ENCODE measurements at places on chromosomes 11 and 22.

- DNase-seq, result no peak
Observed at GRCh38 chr11:82671451-82671850, 62.2 kb downstream of the FAM181B start.

DNA sequence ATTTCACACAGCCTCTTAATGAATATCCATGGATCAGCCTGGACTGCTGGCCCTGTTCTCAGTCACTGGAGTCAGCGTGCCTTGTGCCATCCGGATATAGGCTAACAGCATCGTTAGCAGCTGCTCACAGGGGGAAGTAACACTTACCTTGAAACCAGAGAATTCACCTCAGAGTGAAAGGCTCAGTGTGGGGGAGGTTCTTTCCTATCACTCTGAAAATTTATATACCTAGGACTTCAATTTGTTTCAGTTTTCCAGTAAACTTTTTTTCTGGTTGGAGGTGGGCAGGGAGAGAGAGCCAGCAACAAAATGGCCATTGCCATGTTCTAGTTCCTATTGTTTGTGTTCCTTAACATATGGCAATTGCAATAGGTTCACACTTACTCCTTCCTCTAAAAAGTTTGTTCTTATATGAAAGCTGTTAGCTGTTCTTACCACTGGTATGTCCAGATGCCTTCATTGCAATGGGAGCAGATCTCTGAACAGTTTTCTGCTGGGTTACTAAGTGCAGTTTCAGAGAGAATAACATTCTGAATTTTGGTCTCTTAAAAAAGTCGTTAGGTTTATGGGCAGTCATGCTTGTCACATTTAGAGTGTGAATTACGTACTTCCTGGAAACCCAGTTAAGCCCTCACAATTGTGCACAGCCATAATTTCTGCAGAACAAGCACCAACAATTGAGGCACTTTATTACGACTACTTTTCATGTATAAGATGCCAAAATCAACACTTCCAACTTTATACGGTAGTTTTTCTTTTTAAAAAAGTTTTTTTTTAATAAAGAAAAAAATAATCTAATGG lies 247.6 kb downstream of the CADM1 start:
- DNase-seq, result no peak

GRCh38 chr11:60924110-60924905 lies at the start of gene TMEM132A:
Gene TMEM132A (plus strand): TSS chr11:60924460. CDS start chr11:60924634, 174 bp downstream.
- DNase-seq, result no peak

DNA sequence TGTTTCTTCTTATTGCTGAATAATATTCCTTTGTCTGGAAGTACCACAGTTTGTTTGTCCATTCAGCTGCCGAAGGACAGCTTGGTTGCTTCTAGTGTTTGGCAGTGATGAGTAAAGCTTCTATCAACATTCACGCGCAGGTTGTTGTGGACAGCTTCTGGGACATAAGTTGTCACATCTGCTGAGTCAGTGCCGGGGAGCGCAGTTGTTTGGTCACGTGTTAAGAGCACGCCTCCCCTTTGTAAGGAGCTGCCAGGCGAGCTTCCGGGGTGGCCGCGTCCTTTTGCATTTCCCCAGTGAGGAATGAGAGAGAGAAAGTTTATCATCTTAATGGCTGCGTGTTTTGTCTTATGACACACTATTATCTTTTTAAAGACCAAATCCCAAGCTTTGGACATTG lies 30.3 kb downstream of the SAMM50 start:
- no peak for DNase-seq

GRCh38 chr11:65362320-65362931 lies 7.9 kb downstream of the TIGD3 start:
- no peak for DNase-seq

GRCh38 chr11:120216426-120217102 lies 5.7 kb downstream of the OAF start:
- DNase-seq, result no peak

- no peak for DNase-seq
Observed at GRCh38 chr11:104154296-104154695, 9.7 kb downstream of the PDGFD start.

- DNase-seq, result no peak
Observed at GRCh38 chr22:38452373-38453065, 2.5 kb downstream of the KCNJ4 start.

- DNase-seq, result no peak
Observed at GRCh38 chr11:33534575-33534974, 166.1 kb downstream of the C11orf91 start.

- peak; percentile 62 for DNase-seq
Observed at GRCh38 chr22:38973289-38974169, 8.6 kb upstream of the APOBEC3B start.

- no peak for DNase-seq
Observed at GRCh38 chr11:120401506-120401905, 65.3 kb downstream of the ARHGEF12 start.

GRCh38 chr22:47046411-47047065 lies 284.1 kb downstream of the TBC1D22A start:
- DNase-seq, result peak; percentile 8

DNA sequence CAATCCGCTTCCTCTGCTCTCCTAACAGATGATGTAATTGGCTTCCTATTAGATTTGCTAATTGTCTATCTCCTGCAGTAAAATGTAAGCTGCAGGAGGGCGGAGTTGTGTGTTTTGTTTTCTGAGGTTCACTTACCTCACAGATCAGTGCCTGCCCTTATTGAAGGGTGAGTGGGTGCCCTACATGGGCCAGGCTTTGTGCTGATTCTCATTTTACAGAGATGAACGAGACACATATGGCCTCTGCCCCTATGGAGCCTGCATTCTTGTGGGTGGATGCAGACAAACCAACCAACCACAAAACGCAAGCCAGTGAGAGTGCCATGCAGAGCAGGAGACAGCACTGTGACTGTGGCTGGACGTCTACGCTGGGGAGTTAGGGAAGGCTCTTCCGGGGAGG lies 9.9 kb downstream of the TESMIN start:
- no peak for DNase-seq

- DNase-seq, result no peak
Observed at GRCh38 chr11:100631316-100631715, 55.8 kb upstream of the ARHGAP42 start.

GRCh38 chr11:91926965-91927364 lies 297.7 kb upstream of the FAT3 start:
- DNase-seq, result no peak

DNA sequence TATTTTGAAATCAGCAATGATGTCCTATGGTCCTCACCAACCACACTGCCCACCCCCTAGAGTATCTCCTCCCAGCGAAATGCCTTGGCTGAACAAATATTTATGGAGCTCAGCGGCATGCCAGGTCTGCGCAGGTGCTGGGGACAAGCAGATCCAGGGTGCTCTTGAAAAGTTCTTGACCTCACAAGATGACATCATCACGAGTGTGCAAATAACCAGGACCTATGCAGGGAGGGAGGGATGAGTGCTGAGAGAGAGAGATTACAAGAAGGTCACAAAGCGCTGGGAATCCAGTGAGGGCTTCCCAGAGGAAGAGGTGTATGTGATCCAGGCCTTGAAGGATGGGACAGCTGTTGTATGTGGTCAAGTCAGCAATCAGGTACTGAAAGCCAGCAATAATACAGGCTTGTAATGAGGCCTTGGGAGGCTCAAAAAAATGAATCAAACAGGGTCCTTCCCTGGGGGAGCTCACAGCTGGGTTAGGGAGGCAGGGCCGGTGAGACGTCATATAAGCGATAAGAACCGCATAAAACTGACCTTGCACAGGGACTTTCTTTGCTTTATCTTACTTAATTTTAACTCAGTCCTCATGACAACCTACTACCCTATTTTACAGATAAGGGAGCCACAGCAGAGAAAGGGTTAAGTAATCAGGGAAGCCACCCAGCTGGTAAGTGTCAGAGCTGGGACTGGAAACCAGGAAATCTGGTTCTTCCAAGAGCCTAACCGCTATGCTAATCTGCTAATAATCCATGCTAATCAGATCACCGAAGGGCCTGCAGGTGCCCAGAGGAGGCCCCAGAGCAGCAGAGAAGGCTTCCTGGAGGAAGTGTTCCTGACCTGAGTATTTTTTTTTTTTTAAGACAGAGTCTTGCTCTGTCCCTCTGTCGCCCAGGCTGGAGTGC lies 8.2 kb downstream of the ARRB1 start:
- DNase-seq, result no peak

DNA sequence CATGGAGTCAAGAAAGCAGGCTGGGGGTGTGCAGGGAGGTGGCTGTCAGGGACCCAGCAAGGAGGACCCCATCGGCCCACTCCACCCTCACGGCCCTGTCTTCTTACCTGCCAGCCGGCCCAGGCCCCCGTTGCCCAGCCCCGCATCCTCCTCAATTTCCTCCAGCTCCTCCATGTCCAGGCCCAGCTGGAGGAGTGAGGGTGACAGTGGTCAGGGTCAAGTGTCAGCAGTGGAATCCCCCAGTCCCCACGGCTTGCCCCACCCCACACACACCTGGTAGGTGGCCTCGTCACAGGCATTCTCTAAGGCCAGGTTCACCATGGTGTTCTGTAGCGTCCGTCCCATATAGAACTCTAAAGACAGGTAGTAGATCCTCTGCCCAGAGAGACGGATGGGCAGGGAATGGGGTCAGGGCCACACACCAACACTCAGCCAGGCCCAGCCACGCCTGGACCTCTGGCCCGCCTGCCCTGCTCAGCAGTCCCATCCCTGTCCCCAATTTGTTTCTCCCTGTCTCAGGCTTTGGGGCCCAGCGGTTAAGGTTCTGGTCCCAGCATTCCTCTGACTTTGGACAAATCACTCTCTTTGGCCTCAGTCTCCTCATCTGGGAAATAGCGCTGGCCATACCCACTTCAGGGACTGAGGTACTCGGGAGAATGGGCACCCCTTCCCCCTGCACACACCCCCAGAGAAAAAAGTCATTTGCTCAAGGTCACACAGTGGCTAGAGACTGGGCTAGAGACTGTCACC lies 1.3 kb downstream of the PYGM start:
- DNase-seq, result peak; percentile 12

- DNase-seq, result no peak
Observed at GRCh38 chr11:95128602-95129001, 39.0 kb downstream of the ENDOD1 start.

GRCh38 chr11:70747285-70747684 lies 349.0 kb downstream of the CTTN start:
- no peak for DNase-seq

- DNase-seq, result no peak
Observed at GRCh38 chr11:32255841-32256240, 165.0 kb downstream of the RCN1 start.

GRCh38 chr11:19561011-19561410 lies 151.6 kb upstream of the NAV2 start:
- no peak for DNase-seq

- DNase-seq, result no peak
Observed at GRCh38 chr11:44186321-44186930, 90.9 kb downstream of the EXT2 start.

DNA sequence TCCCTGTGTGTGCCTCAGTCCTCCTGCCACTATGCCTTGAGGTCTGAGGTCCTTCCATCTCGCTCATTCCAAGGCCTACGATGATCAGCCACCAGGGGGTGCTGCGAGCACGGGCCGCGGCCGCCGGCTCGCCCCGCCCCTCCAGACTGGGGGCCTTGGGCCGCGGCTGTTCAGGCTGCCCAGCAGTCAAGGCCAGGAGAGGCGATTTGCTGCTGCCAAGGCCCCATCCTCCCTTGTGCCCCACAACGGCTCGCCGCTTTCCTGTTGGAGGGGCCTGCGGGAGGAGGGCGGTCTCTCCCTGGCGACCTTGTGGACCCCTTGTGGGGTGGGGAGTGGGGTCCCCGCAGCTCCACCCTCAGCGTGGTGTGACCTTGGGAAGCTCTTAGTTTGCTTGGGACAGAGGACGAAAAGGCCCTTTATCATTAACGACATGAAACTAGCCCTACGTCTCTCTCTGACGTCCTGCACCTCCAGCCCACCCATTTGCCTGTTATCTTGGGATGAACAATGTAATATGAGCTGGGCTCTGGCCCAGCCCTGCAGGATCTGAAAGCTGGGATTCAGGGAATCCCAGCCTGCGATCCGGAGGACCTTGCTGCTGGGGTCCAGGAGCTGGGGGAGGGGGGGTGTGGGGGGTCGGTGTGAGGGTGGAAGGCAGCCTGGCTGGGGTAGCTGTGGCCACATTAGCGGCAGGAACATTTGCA lies 5.3 kb upstream of the GALR3 start:
- peak; percentile 86 for DNase-seq

DNA sequence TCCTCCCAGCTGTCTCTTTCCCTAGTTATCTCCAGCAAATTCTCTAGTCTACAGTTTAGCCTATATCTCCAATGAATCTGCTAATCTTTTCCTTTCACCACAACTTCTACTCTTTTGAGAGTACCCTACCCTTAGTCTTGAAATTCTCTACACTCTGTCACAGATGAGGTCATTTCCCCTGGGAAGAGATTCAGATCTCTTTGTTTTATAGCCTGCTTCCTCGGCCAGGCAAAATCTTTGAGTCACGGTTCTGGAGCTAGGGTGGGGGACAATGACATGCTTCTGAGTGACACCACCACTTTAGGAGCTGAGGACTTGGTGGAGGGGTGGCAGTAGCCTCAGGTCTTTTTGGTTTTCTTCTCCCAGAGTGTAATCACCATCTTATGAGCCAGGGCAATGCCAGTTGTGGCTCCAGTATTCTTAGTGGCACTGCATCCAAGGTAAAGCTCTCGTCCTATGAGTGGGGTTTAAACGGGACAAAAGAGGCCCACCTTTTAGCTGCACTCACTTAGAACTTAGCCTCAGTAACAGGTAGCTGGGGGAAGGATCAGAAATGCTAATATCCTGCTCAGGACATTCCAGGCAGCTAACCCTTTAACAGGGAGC lies 98.5 kb upstream of the RRM1 start:
- no peak for DNase-seq

GRCh38 chr11:85086504-85087284 lies 540.5 kb downstream of the DLG2 start:
- DNase-seq, result no peak

DNA sequence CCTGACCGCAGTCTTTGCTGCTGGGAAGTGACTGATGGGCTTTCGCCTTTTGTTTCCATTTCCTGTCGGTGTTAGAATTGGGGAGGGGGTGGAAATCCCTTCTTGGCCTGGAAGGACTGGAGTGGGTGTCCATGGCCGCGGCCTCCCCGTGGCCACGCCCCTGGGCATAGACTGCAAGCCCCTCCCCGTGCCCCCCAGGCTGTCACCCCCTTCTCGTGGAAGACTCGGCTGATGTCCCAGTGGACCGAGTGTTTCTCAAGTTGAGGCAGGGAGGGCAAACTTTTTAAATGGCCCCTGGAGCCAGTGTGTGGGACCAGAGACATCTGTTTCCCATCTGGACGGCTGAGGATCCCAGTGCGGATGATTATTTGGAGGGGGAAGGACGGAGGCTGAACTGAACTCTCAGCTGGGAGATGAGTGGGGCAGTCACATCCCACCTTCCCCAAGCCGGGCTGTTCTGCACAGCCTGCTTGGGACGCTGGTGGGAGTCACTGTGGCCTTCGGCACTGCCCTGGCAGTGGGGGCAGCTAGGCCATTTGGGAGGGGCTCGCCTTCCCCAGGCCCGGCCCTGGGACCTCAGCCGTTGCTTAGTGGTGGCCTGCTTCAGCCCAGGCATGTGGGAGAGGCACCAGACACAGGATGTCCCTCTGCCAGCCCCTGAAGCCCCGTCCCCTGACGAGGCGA lies 1.6 kb downstream of the CD81 start:
- no peak for DNase-seq
